ENCODE measurements at places on chromosomes 5 and 9.

DNA sequence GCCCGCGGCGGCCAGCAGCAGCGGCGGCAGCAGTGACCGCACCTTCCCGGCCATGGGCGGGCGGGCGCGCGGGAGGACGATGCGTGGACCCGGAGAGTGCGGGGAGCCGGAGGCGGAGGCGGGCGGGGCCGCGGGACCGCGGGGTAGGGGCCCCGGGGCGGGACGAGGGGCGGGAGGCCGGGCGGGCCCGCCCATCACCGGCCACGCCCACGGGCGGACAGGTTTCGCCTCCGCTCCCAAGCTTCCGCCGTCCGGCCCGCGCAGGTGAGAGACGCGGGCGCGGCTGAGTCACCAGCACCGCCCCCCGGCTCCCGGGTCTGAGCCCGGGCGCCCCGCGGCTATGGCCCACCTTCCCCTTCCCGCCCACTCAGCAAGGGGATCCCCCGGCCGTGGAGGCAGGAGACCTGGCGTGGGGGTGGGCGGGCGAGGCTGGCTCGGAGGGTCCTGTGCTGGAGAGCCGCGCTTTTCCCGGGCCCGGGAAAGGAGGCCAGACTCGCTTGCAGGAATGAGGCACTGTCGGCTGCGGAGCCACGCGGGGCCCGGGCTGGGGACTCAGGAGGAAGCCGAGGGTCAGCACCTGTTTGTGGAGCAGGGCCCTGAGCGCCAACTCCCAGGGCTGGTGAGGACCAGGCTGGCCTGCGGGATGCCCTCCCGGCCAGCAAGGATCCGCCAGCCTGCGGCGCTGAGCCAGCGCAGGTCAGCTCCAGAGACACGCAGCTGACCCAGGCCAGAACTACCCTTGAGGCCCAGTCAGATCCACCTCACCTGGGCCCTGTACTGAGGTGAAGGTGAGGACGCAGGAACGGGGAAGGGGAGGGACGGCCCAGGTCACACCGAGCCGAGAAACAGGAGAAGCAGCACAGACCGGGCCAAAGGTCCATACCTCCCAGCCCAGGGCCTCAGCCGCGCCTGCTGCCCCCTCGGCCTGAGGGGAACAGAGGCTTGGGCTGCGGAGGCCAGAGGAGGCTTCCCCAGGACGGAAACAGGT lies at the start of gene ENTPD2:
TSS of gene ENTPD2 (minus strand) at position 118 of the 988 bp plus-strand sequence. CDS start at position 54, 64 bp downstream.
- no peak for DNase-seq

- DNase-seq = no peak
These were observed 238.7 kb upstream of the DAP start for GRCh38 chr5:10999714-11000113.

DNA sequence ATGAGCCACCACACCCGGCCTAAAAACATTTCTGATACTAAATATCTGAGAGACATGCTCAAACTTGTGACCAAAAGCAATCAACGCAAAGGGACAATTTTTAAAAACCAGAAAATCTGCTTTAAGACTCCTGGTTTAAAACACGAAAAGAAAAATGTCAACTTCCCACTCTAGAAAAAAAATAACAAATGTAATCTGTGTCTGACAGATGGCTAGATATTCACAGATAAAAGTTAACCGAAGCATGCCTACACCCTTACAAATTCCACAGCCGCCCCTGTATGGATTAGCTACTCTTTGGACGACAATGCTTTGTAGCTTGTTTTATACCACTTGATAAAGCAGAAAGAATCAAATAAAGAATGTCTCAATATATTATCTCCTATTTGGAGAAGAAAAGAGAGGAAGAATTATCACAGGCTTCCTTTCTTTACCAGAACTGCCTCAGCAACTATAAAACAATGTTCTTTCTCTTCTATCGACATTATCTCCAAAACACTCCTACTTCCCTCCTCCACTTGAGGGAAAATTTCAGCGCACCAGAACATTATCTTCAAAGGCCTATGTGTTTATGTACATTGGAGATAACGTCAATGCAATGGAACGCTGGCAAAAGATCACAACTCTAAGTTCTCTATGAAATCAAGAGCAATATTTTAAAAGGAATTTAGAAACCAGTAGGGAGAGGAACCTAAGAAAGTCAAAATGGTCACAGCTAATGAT lies 26.2 kb downstream of the CEMIP2 start:
- DNase-seq = no peak

- DNase-seq = no peak
These were observed 54.9 kb upstream of the DAB2IP start for GRCh38 chr9:121596515-121596914.

DNA sequence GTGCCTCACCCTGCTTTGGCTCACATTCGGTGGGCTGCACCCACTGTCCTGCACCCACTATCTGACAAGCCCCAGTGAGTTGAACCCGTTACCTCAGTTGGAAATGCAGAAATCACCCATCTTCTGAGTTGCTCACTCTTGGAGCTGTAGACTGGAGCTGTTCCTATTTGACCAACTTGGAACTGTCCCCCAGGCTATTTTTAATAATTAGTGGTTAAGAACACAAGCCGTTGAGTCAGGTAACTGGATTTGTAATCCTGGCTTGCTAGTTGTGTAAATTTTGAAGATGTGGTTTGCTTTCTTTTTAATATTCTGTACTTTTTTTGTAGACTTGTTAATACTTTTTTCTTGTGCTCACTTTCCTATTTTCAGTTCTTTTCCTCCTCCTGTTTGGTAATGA lies 81.2 kb downstream of the CNTLN start:
- no peak for DNase-seq

DNA sequence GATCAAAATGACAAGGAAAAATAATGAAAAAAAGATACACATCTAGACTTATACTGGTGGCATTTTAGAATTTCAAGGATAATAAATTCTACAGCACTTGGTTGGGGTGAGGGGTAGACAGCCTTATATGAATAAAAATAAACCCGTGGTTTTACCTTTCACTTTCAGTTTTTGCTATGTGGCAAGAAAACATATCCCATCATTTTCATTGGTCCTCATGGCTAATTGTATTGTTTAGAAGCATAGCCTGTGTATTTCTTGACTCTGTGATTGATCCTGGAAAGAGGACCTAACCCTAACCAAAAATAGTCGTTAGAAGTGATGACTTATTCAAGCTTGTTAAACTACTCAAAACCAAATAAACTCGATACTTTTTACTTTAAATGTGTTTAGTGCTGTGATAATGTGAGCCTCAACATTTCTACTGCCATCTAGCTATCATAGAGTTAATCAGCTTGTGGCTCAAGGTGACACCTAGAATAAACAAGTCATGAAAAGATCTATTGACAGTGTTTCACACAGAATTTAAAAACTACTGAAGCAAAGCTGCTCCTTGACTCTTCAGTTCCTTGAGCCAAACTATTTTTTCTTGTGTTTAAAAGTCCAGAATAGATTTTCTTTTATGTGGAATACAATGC lies 153.3 kb upstream of the IZUMO3 start:
- no peak for DNase-seq

GRCh38 chr9:12862611-12863410 lies 88.0 kb downstream of the LURAP1L start:
- no peak for DNase-seq

DNA sequence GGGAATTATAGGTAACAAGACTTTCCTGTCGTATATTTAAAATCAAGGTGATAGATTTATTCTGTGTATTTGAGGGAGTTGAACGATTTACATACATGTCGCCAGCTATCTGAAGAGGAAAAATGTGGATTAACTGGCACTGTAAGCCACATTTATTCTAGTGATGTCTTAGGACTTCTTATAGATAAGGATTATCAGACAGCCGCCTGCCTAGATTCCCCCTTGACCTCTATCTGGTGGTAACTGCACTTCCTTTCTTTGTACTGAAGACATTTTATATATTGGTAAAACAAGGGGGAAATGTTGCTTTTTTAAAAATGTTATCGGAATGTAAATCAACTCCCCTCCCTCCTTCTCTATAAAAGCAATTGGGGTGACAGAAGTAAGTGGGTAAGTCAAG lies 39.3 kb upstream of the F2RL2 start:
- no peak for DNase-seq

DNA sequence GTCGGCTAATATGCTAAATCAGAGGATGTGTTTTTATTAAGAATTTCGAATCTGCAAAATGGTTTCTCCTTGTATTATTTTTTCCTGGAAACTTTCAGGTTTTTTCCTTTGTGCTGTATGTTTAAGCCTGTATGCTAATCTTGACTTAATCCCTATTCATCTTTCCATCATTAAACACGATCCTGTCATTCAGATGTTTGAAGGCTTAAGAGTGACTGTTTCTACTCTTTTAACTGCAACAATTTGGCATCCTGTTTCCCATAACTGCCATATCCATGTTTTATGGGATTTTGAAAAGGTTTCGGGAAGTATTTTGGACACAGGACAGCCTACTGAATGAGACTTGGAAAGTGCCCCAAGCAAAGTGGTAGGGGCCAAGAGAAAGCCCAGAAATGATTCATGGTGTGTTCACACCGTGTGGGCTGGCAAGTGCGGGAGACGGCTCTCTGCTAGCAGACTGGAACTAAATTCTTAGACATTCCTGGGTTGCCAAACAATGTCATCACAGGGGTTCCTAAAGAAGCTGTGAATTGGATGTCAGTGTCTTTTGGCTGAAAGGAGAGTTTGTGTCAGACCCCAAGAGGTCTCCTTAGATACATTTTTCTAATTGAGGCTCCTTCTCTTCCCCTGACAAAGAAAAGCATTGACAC lies 125.4 kb upstream of the ADAMTS16 start:
- DNase-seq = no peak

- no peak for DNase-seq
These were observed 1446.4 kb upstream of the WWC1 start for GRCh38 chr5:166845044-166845443.

GRCh38 chr9:9585920-9586319 lies 1026.9 kb downstream of the PTPRD start:
- DNase-seq = no peak
